ENCODE measurements at places on chromosomes 2 and 18.

DNA sequence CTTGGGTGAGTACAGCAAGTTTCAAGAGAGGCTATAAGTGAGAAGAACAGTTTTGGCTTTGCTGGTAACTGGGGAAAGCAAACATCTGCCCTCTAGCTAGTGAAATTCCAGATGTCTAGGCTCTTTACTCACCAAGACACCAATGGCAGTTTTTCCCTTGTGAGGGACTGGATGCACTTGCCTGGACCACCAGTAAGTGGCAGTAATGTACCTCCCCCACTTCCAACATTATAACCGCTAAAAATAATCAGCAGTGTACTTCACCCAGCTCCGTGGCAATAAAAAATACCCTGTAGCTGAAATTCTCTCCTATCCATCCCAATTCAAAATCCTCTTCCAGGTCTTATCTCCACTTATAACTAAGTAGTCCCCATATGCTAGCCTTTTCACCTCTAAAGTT is 383.9 kb downstream of the ARHGAP15 start:
- DNase-seq, result peak; percentile 41

- DNase-seq, result no peak
These were observed 73.8 kb upstream of the PROKR1 start for GRCh38 chr2:68569604-68570003.

GRCh38 chr2:227035711-227036367 is 128.2 kb downstream of the COL4A4 start:
- DNase-seq, result no peak

- peak; percentile 44 for DNase-seq
These were observed 176.7 kb downstream of the NRP2 start for GRCh38 chr2:205858881-205859441.

DNA sequence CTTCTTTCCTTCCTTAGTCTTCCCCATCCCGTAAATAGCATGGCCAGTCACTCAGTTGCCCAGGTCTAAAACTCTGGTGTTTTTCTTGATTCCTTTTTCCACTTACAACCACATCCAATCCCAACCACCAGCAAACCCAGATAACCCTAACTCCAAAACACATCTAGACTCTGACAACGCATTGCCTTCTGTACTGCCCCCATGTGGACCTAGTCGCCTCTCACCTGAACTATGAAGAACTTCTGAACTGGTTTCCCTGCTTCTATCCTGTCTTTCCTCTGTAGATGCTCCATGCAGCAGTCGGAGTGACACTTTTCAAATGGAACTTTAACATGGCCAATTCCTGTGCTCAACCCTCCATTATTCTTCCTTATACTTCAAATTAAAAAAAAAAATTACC is 26.5 kb downstream of the ST6GAL2 start:
- no peak for DNase-seq

- DNase-seq, result no peak
These were observed 197.1 kb downstream of the BCL11A start for GRCh38 chr2:60356346-60356745.

GRCh38 chr2:30300456-30301221 is 69.3 kb downstream of the LBH start:
- DNase-seq, result peak; percentile 18

DNA sequence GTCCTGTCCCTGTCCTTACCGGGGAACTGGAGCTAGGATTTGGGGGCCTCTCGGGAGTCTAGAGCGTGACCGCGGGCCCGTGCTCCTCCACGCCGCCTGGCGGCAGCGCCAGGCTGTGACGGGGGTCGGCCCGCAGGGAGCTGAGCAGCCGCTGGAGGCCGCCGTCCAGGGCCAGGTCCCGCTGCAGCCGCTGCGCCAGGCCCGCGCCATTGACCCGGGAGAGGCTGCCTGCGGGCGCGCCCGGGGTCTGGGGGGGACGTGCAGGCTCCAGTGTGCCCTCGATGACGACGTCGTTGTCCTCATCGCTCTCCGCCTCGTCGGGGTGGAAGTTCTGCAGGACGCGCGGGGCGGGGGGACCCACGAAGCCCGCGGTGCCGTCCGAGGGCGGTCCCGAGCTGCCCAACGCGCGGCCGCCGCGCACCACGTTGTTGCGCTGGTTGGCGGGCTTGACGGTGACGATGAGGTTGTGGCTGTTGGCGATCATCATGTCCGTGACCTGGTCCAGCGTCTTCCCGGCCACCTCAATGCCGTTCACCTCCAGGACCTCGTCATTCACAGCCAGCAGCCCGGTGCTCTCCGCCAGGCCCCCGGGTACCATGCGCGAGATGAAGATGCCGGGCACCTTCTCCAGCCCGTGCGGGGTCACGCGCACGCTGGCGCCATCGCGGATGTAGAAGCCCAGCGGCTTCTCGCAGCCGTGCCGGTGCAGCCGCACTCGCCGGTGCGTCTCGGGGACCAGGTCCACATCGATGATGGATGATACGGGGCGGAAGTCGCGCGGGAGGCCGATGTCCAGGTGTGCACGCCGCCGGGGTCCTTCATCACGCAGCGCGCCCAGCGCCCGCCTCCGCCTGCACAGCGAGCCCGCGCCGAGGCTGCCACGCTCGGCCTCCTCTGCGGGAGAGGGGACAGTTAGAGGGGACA is 50.9 kb downstream of the ADNP2 start:
- DNase-seq, result no peak

GRCh38 chr18:63859781-63860475 is 27.6 kb upstream of the SERPINB2 start:
- DNase-seq, result no peak

DNA sequence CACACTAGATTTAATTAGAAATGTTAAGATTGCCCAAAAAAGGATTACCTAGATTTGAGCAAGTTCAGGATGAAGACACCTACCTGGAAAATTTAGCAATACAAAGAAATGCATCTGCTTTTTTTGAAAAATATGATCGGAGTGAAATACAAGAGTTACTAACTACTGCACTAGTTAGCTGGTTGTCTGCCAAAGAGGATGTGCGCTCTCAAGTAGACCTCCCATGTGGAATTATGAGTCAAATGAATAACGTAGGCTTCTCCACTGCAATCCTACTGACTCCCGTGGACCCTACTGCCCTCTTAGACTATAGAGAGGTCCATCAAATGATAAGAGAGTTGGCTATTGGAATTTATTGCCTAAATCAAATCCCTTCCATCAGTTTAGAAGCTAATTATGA is 2.0 kb downstream of the ANKAR start:
- DNase-seq, result no peak

DNA sequence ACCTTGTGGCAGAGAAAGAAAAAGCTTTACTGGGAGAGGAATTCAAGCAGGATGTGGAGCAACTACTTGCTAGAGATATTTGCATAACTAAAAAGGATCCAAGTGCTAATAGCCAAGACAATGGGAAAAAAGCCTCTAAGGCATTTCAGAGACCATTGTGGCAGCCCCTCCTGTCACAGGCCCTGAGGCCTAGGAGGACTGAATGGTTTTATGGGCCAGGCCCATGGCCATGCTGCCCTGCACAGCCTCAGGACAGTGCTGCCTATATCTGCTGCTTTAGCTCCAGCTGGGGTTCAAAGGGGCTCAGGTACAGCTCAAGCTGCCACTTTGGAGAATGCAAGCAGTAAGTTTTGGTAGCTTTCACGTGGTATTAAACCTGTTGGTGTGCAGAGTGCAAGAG is 17.1 kb upstream of the MRPS5 start:
- DNase-seq, result no peak

- DNase-seq, result no peak
These were observed 46.5 kb downstream of the ZAP70 start for GRCh38 chr2:97759727-97760407.

DNA sequence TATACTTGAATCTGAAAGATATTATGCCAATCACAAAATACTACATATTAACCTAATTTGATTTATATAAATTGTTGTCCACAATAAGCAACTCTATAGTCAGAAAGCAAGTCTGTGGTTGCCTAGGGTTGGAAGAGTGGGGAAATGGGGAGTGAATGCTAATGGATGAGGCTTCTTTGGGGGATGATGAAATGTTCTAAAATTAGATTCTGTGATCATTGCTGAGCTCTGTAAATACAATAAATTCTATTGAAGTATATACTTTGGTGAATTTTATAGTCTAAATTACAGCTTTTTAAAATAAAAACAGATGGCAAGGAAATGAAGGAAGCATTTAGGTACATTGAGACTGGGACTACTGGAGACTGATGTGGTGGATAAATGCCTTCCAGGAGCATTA is 275.5 kb downstream of the MBD2 start:
- no peak for DNase-seq

- DNase-seq, result no peak
These were observed 54.2 kb upstream of the PAX3 start for GRCh38 chr2:222352981-222353380.

DNA sequence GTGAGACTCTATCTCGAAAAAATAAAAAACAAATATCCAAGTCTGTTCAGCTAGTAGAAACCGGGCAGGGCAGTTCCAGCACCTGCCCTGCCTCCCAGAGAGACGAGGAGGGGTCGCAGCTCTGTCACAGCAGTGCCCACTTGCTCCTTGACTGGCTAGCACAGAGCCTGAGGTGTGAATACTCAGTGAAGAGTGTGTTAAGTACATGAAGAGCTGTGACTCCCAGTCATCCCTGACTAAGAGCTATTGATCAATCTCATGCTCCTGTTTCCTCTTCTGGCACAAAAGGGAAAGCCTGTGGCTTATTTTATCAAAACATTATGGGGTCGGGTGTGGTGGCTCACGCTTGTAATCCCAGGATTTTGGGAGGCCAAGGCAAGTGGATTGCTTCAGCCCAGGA is 83.0 kb upstream of the FZD7 start:
- no peak for DNase-seq

GRCh38 chr2:22893761-22894517 is 491.0 kb upstream of the KLHL29 start:
- no peak for DNase-seq

GRCh38 chr2:204863336-204863735 is 318.1 kb downstream of the PARD3B start:
- no peak for DNase-seq

DNA sequence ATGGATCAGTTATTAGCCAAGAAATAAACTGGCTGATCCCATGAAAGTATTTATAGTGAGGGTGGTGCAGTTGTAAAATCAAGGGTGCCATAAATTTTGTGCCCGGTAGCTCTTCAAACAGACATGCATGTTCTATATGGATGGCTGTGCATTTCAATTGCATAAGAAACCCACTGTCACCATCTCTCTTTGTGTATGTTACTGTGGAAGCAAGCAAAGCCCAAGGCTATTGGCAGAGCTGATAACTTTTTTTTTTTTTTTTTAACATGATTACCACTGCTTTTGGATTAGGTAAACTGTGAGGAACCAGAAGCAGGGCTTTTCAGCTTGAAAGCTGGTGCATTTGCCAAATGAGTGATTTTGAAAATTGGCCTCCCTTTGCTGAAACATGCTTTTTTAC is 332.6 kb downstream of the SOX11 start:
- no peak for DNase-seq

- DNase-seq, result no peak
These were observed 59.2 kb downstream of the AAK1 start for GRCh38 chr2:69584127-69584889.

GRCh38 chr2:2809771-2810170 is 478.7 kb upstream of the MYT1L start:
- DNase-seq, result no peak

- DNase-seq, result no peak
These were observed 776 bp downstream of the TBR1 start for GRCh38 chr2:161416708-161417437.

- no peak for DNase-seq
These were observed 130.6 kb downstream of the NXPH2 start for GRCh38 chr2:138649571-138649970.

DNA sequence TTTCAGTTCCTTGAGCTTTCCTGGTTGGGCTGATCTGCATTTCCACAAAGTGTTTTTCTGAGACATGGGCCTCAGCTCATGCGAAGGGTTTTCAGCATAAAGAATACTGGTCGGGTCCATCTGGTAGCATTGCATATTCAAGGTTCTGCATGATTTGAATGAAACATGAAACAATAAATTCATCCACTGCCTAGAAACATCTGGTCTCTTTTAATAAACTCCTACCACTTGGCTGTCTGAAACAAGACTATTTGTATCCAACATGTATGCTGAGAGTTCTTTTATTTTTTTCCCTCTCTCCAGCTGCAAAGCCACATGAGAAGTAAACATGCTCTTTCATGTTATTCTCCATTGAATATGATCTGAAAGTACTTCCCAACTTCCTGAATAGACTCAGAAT is 314.9 kb upstream of the SOX11 start:
- DNase-seq, result no peak

DNA sequence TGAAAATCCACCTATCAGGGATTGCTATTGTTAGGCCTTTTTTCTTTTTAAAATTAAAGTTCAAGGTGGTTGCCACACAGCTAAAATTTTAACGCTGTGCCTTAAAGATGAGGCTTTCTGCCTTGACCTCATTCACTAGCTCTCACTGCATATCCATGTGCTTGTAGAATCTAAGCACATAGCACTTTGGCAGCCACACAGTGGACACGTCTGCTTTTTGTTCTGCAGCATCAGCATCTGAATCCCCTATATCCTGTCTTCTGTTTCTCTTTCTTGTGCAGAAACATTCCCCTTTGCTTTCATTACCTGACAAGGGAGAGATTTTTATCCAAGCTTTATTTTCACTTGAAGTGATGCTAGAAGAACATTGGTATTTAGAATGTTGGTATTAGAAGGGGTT is 38.1 kb downstream of the RALB start:
- DNase-seq, result no peak

- peak; percentile 81 for DNase-seq
These were observed 284.5 kb downstream of the MTX2 start for GRCh38 chr2:176553685-176554100.
